Omental fat pad (tissue), 4 donors: ENCODE measurements at places on chromosomes 1 and 21. TPM values are rescaled to one million over a fixed set of nuclear protein-coding genes. Genes with fewer than 3 reads are reported as not detected.

CYP4A11 gene
- not detected for total RNA-seq

RUSC1 gene
- total RNA-seq, result 12.2 TPM

IFI44L gene
- 80.7 TPM for total RNA-seq

OR6N1 gene
- total RNA-seq, result not detected

MYBPH gene
- not detected for total RNA-seq

SLC6A17 gene
- 0.06 TPM for total RNA-seq
